ENCODE measurements at places on chromosomes 4 and X. TPM values are rescaled to one million over a fixed set of nuclear protein-coding genes. Genes with fewer than 3 reads are reported as not detected.
A peak's percentile ranks its signal among the peaks of the same experiment; 100 is the strongest.

GRCh38 chr4:111230265-111230664 is 607.4 kb upstream of the PITX2 start:
- no peak for DNase-seq

DNA sequence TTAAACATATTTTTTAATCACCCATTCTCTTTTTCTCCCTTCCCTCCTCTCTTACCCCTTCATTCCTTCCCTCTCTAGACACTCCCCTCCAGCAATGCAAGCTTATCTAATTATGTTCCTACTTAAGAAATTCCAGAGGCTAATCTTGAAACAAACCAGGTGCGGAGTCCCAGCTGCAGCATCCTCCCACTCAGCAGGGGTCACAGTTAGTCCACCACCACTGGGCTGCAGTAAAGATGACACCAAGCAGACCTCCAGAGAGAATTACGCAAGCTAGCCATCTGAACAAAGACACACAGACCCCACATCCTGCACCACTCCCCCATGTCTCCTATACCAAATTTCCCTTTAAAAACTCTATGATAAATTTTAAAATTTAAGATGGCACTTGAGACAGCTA is 13.9 kb upstream of the SEC24B start:
- DNase-seq: no peak

Gene SHISA3
- total RNA-seq: not detected

Gene HPSE
- 1.4 TPM for total RNA-seq

DNA sequence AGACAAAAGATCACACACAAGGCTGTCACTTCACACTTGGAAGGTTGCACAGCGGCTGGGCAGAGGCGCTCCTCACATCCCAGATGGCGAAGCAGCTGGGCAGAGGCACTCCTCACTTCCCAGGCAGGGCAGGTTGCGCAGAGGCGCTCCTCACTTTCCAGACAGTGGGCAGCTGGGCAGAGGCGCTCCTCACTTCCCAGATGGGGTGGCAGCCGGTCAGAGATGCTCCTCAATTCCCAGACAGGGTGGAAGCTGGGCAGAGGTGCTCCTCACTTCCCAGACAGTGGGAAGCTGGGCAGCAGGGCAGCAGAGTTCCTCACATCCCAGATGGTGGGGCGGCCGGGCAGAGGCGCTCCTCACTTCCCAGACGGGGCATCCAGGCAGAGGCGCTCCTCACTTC is 199.2 kb downstream of the RTL9 start:
- DNase-seq: no peak

DNA sequence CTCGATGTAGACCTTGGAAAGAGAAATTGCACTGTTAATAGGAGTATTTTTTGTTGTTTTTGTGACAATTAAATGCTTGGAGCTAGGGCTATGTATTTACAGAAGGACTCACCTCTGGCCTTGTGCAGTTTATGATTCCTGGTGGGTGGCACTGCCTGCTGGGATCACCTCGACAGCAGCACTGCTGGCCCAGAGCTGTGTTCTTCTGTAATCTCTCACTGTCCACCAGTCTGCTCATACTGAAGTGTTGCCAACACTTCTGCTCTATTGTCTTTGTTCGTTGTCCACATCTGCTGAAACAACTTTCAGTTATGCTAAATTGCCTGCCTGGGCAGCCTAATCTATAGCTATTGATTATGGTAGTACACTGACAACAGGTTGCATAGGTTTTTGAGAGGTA is 194.4 kb upstream of the ANK2 start:
- DNase-seq: no peak

Gene CSAG2
- not detected for total RNA-seq

GRCh38 chr4:174157106-174157607 is 126.3 kb downstream of the FBXO8 start:
- no peak for DNase-seq

GRCh38 chr4:6951880-6952381 is 42.3 kb downstream of the TBC1D14 start:
- DNase-seq: no peak

Gene ZFYVE28
- total RNA-seq: 2.0 TPM

- no peak for DNase-seq
These were observed 79.1 kb downstream of the TRAPPC11 start for GRCh38 chr4:183738081-183738673.

- no peak for DNase-seq
These were observed 474.7 kb downstream of the PCDH7 start for GRCh38 chr4:31194823-31195222.

GRCh38 chr4:76624241-76624681 is 189.2 kb downstream of the SHROOM3 start:
- no peak for DNase-seq

Gene RPS6KA6
- 0.61 TPM for total RNA-seq

DNA sequence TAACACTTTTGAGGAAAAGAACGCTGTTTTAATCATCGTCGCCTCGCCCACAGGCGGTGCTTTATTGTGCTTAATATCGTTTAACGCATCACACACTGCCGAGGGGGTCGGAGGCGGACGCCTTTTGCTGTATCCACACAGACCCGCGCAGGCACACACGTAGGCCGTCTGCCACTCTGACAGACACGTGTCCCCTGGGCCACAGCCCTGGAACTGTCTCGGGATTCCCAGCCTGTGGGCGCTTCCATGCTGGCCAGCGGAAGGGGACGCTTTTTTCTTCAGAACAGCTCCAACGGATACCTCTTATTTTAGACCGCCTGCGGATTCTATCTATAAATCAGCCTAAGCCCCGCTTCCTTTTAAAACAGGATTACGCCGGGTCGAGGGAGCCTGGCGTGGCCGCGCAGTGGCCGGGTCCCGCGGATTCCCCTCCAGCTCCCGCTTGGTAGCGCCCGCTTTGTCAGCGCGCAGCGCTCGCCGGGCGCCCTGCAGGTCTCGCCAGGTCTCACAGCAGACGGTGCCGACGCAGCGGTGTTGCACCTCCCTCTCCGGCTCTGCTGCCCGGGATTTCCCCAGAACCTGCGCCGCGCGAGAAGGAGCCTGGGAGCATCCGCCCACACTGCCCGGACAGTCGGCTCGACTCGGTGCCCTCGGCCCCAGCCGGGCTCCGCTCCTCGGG is at the start of gene NOCT:
TSS of gene NOCT (plus strand) at position 513 of the 679 bp plus-strand sequence. CDS start 201 bp downstream, outside the sequence.
- DNase-seq: peak; percentile 95

- DNase-seq: no peak
These were observed 286.1 kb upstream of the PRPS2 start for GRCh38 chrX:12505127-12505526.

DNA sequence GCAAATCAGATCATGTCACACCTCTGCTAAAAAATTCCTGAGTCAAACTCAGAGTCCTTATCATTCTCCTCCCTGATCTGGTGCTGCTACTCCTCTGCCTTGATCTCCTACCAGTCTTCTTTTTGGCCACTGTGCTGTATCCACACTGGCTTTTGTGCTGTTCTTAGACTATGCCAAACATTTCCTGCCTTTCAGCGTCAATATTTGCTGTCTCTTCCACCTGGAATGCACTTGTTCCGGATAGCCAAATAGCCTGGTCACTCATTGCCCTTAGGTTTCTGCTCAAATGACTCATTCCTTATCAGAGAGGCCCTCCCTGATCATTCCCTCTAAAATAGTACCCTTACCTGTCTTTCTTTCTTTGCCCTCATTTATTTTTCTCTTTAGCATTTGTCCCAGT is 24.4 kb upstream of the RP2 start:
- peak; percentile 43 for DNase-seq

GRCh38 chr4:116829187-116829586 is 256.2 kb downstream of the TRAM1L1 start:
- DNase-seq: no peak

DNA sequence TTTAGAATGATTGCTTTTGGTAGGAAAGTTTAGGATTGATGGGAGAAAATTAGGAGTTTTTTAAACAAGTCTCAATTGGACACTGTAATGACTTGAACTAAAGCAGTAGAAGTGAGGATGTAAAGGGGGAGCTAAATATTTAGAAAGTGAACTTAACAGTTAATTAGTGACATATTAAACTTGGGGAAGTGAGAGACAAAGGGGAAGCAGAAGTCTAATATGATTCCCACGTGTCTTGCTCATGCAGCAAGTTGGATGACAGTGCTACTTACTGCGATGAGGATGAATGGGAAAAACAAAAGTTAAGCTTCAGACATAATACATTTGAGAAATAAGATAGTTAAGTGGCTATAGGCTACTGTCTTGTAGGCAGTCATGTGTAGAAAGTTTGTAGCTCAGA is 110.4 kb downstream of the RPA4 start:
- no peak for DNase-seq

DNA sequence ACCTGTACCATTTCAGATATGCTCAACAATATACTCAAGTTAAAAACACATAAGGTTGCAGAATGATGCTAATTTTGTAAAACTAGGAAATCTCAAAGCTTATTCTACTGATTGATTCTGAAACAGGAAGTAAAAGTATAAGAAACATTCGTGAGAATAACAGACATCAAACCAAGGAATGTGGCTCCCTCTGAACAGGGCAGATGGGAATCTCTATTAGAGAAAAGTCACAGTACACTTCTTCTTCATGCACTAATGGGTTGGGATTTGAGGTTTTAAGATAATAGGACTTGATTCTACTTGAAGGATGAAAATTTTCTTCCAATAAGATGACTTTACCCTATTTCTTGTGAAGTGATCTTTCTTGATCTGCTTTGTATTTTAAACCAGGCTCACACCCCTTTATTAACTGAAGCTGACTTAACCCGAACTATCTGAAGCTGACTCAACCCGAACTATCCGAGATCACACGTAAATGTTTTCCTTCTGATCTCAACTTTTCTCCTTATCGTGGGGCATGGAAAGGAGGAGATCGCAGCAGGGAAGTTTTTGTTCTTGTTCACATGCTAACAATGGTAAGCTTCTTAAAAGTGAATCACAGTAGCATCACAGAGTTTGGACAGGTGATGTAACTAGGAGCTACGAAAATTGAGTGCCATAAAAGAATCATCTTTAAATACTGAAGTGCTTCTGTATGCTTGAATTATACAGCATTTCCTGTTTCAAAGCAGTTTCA is 363.1 kb upstream of the ZFP42 start:
- no peak for DNase-seq

GRCh38 chrX:142977128-142977914 is 48.4 kb upstream of the SPANXN4 start:
- no peak for DNase-seq

- DNase-seq: peak; percentile 54
These were observed 25.7 kb upstream of the SHISA3 start for GRCh38 chr4:42371305-42372252.

Gene NDNF
- total RNA-seq: not detected

DNA sequence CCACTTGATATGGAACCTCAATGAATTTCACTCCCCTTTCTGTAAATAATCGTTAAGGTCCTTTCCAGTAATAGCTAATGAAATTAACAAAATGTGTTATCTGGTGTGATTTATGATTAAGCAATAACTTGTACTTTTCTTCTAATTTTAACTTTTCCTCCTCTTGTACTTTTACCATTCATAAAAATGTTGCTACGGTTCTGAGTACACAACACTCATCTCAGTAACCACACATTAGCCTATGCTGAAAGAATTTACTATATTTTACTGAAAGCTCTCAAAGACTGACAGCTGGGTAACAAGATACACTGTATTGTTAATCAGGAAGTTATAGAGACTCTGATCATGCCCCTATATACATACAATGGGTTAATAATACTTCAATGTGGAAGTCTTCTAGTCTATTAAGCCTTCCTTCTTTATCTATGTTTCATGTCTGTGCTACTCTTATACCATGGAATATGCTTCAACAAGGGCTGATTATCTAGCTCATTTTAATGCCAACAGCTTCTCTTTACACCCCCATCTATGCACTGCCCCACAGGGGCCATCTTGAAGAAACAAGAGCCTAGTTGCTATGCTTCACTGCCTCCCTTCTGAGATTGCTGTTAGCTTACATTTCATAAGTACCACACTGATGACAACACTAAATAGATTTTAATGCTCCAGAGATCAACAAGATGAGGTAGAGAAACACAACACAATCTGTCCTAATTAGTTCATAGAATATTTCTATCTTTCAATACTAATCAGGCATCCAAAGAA is 39.1 kb downstream of the LAMP2 start:
- no peak for DNase-seq

Measured in HT-29 (cell line).